ENCODE measurements at places on chromosomes 11 and 22.

DNA sequence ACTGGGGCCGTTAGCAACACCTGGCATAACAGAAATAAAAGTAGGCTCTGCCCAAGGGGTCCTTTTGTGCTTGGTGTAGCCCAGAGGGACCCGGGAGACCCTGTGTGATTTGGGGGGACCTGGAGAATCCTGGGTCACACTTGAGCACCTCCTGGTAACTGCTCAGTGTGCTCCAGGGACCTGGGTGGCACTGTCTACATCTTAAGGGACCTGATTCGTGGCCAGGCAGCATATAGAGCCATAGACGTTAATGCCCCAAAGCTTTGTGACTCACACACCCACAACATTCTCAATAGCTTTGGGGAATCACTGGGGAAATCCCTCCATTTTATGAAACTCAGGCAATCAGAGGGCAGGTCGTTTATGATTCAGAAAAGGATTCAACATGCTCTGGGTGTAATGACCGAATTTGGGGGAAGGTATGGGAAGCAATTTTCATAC lies 3.6 kb upstream of the IGF2 start:
- no peak for DNase-seq

DNA sequence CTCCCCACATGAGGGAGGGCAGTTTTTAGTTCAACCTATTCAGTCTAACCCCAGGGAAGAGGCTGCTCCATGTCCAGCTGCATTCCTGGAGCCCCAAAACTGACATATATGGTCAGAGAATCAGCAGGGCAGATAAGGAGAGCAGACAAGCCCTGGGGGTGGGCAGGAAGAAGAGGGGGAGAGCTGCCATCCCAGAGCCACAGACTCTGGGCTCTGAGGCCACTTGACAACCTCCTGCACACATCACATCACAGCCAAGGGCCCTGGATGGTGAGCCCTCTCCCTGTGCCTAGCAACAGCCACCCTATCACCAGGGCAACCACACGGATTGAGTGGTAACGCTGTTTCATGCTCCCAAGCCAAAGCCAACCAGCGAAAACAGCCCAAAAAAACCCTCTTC lies 3.1 kb downstream of the ARHGAP1 start:
- DNase-seq, result no peak

GRCh38 chr22:48417225-48418070 lies 1410.2 kb downstream of the BRD1 start:
- no peak for DNase-seq

DNA sequence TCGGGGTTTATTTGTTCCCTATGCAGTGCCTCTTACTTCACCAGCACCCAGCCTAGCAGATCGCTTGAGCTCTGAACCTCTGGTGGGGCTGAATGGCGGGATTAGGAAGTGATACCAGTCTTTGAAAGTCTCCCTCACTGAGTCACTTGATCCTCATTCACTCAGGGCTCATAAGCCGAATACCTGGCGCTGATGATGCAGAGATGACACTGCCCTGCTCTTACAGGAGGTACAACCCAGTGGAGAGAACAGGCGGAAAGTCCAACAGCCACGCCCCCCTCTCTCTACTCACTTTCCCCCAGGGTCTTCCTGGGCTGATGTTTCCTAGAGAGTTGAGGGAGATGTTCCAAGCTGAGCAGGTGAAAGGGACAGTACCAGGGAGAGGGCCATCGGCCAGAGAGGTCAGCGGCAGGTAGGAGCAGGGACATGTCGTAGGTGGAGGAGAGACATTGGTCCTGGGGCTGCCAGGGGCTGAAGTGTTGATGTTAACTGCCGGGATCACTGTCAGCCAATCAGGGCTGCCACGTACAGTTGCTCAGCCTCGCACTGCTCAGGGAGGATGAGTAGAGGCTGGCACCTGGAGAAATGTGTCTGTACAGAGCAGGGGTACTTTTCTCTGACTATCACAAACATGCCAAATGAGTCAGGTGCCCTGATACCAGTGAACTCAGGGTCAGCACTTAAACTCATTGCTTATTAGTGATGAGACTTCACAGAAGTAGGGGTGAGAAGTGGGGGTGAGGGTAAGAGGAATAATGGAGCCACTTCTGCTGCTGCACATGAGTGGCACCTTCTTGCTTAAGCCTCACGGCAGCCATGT lies 9.9 kb upstream of the APOBEC3A start:
- no peak for DNase-seq

GRCh38 chr22:25048659-25049647 lies 96.4 kb downstream of the KIAA1671 start:
- DNase-seq, result peak; percentile 43

DNA sequence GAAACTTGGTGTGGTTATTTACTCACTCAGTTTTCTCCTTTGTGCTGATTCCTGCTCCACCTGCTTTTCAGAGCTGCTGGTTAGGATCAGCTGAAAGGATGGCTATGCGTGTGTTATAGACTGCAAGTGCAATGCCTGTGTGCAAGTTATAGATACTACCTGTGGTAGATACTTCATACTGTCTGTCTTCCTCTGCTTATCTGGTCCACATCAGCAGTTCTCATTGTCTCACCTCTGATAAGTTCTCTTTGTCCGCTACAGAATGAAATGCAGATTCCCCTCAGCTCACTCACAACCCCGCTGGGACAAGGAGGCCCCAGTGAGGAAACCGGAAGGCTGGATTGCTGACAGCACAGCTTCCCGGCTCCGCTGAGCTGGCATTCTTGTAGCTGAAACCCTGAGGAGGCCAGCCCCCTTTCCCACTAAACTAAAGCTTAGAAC lies 37.5 kb upstream of the LYVE1 start:
- DNase-seq, result no peak

Measured in stimulated activated CD8-positive, alpha-beta memory T cell treated with anti-CD3 and anti-CD28 coated beads, Interleukin-4, amount 100 ng/mL, for 1 hour (primary cell).